NCI-H524 (cell line): ENCODE measurements at places on chromosomes 5 and 9.

DNA sequence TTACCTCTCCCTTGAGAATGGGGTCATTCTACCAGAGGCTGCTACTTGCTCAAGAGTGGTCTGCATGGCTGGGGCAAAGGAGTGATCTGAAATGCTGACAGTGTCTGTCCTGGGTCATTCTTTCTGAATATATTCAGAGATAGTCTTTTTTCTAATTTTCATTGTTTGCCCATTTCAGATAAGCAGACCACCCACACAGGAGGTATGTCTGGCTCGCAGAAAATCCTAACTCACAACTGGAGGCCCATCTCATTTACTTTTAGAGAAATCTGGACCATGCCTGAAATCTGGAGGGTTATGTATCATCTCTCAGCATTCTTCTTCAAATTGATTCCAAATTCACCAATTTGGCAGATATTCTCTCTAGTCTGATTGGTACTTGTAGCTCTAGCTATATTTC is 227.6 kb downstream of the SEC61B start:
- DNase-seq: no peak

GRCh38 chr9:121670431-121670830 is 19.0 kb downstream of the DAB2IP start:
- DNase-seq: no peak

DNA sequence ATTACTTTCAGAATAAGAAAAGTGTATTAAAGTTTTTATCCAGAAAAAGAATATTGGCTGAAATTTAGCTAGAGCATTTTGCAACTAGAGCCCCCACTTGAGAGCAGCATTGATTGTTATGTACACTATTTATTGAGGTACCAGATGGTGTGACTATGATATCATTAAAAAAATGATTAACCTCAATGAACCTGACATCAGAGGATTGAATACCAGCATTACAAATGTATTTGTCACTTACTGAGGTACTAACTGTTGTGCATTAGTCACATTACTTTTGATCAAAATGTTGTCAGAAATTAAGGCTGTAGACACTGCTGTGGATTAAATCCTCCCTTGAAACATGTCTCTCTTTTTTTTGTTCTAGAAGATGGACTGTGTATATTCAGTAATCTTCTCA is 127.8 kb upstream of the DHFR start:
- DNase-seq: no peak

DNA sequence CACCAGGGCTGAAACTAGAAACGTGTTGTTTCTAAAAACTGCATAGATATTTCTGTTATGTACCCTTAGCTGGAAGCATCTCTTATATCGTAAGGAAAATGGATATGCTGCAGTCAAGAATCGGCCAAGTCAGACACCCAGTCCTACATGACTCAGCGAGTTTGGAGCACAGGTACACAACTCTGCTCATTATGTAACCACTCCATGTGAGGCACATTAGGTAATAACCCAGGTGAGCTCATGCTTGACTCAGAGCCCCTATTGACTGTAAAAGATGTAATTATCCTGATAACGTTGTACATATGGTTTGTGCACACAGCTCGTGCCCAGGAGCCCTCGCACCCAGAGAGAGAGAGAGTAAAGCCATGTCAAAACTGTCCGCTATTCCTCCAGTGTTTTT is 593.7 kb upstream of the ACO1 start:
- no peak for DNase-seq

DNA sequence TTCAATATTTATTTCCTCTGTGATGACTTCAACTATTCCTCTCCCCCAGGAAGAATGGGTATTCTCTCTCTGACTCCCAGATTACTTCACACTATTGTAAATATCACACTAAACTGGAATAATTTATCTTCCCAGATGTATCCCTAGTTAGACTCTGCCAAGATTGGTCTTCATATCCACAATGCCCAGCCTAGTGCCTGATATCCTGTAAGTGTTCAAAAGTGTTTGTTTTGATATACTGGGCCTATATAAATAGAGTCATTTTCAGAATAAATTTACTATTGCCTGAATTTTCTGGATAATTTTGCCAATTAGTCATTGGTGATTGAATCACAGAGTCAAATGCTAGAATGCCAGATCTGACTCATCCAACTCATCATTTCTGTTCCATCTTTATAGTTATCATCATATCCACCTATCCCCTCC is 143.7 kb upstream of the TNC start:
- no peak for DNase-seq

GRCh38 chr5:111735583-111736270 is 21.3 kb downstream of the NREP start:
- peak; percentile 95 for DNase-seq

- no peak for DNase-seq
Measured at GRCh38 chr5:157026789-157027424, 32.0 kb downstream of the HAVCR1 start.

- DNase-seq: peak; percentile 8
Measured at GRCh38 chr5:68074633-68075032, 140.9 kb upstream of the PIK3R1 start.

- DNase-seq: peak; percentile 23
Measured at GRCh38 chr5:181053488-181054121, 13.5 kb downstream of the BTNL9 start.

GRCh38 chr9:88663771-88664419 is 128.9 kb downstream of the NXNL2 start:
- no peak for DNase-seq

- DNase-seq: no peak
Measured at GRCh38 chr5:124872086-124872485, 125.6 kb upstream of the ZNF608 start.

- DNase-seq: no peak
Measured at GRCh38 chr5:137761566-137761965, 7.4 kb upstream of the HNRNPA0 start.

- DNase-seq: peak; percentile 86
Measured at GRCh38 chr5:19902316-19902934, 85.6 kb downstream of the CDH18 start.

GRCh38 chr5:132019857-132020555 is 8.5 kb upstream of the ACSL6 start:
- DNase-seq: no peak

DNA sequence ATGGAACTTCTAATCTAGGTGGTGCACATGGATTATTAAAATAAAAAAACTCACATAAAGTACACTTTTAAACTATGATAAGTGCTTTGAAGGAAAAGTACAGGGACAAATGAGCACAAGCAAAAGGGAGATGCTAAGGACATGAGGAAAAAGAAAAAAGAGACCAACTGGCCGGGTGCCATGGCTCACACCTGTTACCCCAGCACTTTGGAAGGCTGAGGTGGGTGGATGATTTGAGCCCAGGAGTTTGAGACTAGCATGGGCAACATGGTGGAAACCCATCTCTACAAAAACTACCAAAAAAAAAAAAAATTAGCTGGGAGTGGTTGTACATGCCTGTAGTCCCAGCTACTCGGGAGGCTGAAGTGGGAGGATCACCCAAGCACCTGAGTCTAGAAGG is 67.1 kb downstream of the SH3TC2 start:
- DNase-seq: no peak

GRCh38 chr5:67746103-67746502 is 469.5 kb upstream of the PIK3R1 start:
- DNase-seq: no peak

DNA sequence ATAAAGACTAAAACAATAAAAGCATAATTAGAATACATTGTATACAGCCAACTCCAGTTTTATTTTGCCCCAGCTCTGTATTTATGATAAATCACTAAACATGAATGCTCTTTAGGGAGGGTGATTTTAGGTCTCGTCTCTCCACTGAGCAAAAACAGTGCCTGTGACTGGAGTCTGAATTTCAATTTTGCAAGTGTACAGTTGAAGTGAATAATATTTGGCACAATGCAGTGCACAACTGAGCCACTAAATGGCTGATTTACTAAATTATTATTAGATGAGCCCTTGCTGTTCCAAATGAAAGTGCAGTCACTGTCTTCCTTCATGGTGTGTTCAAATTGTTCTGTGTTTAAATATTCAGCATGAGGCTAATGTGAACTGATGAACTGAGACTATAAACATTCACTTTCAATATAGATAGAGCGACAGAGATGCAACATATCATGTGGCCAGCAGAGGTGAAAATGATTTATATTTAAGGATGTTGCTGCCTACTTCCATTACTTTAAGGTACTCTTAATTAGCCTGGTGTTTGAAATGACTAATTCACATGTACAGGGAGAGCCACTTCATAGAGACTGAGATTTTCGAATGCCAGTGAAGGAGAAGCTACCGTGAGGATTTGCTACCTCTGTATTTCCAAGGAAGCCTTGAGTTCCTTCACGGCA is 375.1 kb downstream of the EBF1 start:
- DNase-seq: no peak

DNA sequence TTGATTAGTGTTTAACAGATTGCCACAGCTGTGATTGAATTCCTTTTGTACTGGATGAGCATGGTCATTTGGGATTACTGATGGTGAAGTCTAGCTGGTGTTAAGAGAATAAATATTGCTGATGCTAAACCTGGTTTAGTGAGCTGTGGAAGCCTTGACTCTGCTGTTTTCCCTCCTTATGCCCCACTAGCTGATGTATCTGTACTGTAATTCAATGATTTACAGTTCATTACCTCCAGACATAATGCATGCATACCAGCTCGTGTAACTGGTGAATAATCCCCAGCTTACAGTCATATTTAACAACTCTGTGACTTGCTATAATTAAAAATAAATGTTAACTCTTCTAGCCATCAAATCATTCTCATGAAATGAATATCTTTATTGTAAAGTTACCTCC is 1.7 kb upstream of the CMYA5 start:
- DNase-seq: no peak
